Motor neuron (in vitro differentiated cells): ENCODE measurements at places on chromosomes 3 and 15.

DNA sequence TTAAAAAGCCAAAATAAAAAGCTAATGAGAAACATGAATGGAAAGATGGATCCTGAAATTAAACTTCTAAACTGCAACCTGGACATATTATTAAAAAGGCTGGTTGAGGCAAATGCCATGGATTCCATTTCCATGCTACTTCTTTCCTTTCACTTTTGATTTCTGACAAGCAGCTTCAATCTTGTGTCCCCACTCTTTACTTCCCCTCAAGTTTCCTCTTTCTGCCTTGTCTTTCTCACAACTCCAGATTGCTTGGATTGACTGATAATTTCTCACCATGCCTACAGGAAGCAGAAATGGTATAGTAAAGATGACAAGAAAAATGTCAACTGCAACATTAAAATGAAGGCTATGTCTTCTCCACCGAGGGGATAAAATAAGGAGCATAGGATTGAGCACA, 1136.7 kb downstream of the TUSC7 start:
- ATAC-seq: no peak

- ATAC-seq: no peak
These were observed 27.6 kb downstream of the CERS3 start for GRCh38 chr15:100501117-100501516.

DNA sequence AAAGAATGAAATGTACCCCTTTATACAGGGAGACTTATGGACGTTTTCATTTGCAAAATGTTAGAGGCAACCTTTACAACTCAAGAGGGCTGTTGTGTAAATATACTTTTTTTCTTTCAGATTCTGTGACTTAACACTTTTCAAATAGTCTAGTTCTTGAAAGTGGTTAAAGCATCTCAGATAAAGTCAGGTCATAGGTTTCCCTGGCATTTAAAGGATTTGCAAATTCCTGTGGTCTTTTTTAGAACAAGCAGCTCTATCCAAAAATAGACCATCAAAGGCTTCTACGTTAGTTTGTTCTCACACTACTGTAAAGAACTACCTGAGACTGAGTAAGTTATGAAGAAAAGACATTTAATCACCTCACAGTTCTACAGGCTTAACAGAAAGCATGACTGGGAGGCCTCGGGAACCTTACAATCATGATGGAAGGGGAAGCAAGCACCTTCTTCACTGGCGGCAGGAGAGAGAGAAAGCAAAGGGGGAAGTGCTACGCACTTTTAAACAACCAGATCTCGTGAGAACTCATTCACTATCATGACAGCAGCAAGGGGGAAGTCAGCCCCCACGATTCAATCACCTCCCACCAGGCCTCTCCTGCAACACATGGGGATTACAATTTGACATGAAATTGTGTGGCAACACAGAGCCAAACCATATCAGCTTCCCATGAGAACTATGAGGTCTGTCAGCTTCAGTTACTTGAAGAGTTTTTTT, 23.3 kb upstream of the GABRR3 start:
- no peak for ATAC-seq

DNA sequence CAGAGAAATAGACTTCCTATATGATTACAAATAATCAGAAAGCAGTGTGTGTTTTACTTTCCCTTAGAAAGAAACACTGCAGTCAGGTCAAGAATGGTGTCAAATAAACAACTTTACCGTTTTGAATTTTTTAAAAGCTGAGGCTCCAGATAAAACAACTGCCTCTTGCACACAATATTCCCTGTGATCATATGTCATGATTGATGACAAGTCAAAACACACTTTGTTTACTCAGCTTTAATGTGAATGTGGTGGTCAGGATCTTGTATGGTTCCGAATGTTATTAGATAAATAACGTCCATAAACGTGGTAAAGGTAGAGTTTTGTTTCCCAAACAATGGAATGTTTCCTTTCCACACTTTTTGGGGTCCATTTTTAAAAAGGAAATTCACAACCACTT, 428.4 kb upstream of the MDFIC2 start:
- ATAC-seq: no peak

DNA sequence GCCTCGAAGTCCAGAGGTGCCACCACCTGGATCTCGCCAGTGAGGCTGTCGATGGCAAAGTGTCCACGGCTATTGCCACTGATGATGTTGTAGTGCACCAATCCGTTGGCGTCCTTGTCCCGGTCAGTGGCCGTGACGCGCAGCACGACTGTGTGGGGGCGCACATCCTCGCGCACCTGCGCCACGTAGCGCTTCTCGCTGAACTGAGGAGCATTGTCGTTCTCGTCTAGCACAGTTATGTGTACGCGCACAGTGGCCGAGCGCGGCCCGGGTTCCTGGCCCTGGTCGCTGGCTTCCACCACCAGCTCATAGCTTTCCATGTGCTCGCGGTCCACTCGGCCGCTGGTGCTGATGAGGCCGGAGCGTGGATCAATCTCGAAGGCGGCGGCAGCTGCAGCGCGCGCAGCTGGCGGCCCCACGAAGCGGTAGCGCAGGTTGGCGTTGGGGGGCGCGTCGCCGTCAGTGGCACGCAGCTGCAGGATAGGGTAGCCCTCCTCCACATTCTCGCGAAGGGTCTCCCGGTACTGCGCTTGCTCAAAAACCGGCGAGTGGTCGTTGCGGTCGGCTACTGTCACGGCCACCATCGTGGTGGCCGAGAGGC, 1.8 kb downstream of the CELSR3 start:
- no peak for ATAC-seq

DNA sequence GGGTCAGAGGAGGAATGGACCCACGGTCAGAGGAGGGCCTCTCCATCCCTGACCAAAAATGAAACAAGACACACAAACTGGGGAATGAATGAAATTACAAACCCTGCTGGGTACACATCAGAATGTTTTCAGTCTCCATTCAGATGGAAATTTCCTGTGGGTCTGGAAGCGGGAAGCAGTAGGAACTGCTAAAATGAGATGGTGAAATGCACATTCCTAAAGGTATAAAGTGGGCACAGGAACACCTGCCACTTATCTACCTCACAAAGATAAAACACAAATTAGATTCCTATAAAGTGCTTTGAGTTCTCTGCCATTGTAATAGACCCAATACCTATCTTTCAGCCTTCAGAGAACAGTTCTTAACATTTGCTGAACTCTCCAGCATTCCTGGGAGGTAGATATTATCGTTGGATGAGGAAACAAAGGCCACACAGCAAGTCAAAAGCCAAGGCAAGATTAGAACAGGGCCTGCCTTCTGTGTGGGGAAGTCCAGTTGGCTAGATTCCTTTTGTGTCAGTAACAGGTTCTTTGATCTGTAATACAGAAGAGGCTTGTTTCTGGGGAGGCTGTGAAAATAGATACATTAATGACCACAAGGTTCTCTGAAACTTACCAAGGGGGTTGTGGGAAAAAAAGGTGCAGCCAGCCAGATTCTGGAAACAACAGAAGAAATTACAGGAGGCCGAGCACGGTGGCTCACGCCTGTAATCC, 98.4 kb downstream of the IGF2BP2 start:
- ATAC-seq: no peak

DNA sequence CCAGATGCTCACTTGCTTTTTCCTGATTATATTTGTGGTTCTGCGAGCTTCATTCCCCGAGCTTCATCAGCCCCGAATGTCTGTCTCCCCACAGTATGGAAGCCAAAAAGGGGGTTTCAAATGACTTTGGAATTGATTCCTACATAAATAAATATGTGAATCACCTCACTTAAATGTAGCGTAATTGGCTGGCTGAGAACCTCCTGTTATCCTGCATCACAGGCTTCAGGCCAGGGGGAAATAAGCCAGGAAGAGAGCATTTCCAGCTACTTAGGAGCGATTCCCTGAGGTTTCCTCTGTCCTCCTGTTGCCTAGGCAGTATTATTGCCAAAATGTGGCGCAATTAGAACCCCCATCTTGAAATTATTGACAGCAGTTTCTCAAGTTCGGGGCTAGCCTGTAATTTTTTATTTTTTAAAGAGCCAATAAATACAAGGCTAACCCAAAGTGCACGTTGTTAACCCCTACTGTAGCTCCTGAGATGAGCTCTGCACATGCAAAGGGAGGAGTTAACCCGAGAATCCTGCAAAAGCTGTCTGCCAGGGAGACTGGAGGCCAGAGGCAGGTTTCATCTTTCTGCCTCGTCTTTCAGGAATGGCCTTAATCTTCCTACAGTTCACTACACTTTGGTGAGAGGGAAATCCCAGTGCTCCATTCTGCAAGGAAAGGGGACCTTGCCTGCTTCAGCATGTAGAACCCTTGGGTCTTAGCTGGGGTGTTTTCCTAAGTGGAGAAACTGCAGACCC, 148.2 kb downstream of the ADAMTS9 start:
- no peak for ATAC-seq

DNA sequence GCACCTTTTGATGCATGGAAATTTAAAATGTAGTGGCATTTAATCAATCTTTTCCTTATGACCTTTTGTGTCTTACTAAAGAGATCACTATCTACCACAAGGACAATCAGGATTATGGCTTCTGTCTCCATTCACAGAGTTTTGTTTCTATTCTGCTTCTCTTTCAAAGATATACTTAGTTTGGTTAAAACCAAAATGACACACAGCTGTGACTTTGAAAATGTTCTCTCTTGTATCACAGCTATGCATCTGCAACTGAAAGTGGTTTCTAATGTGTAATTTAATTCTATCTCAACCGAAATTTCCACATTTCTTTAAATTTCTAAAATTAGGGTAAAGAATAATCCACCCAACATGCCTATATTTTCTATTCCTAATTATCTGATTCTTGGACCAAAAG, 27.7 kb downstream of the HLTF start:
- ATAC-seq: no peak

DNA sequence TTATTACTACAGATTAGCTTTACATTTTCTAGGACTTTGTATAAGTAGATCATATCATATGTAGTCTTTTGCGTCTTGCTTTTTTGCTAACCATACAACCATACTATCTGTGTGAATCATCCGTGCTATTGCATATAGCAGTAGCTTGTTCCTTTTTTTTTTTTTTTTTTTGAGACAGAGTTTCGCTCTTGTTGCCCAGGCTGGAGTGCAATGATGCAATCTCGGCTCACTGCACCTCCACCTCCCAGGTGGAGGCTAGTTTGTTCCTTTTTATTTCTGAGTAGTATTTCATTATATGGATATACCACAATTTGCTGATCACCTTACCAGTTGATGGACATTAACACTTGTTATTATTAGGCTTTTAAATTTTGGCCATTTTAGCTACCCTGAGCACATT, 54.5 kb upstream of the TBL1XR1 start:
- ATAC-seq: no peak

DNA sequence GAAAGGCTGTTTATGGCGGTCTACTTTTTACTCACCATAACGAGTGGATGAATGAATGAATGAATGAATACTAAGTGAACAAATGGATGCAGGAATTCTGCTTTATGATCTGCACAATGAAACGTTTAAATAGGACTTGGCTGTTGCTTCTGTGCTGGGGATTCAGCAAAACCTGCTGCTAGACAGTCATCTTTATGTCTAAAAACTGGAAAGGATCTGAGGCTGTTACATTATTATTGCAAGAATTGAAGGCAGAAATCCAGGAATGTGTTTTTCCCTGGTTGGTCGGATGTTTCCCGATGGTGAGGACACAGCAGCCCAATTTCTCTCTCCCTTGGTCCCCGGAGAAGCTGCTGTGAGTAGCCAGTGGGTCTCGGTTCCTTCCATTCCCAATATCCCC, 94.2 kb downstream of the GABRG3 start:
- ATAC-seq: no peak

- peak; percentile 61 for ATAC-seq
These were observed 69.8 kb downstream of the ISG20 start for GRCh38 chr15:88708655-88709054.

- peak; percentile 57 for ATAC-seq
These were observed 47.9 kb downstream of the HMCES start for GRCh38 chr3:129326595-129326994.

- peak; percentile 11 for ATAC-seq
These were observed 731.6 kb downstream of the NAALADL2 start for GRCh38 chr3:175590745-175591144.

- ATAC-seq: no peak
These were observed 78.3 kb downstream of the ASB7 start for GRCh38 chr15:100680726-100681125.
